ENCODE measurements at places on chromosomes 6 and 20.

DNA sequence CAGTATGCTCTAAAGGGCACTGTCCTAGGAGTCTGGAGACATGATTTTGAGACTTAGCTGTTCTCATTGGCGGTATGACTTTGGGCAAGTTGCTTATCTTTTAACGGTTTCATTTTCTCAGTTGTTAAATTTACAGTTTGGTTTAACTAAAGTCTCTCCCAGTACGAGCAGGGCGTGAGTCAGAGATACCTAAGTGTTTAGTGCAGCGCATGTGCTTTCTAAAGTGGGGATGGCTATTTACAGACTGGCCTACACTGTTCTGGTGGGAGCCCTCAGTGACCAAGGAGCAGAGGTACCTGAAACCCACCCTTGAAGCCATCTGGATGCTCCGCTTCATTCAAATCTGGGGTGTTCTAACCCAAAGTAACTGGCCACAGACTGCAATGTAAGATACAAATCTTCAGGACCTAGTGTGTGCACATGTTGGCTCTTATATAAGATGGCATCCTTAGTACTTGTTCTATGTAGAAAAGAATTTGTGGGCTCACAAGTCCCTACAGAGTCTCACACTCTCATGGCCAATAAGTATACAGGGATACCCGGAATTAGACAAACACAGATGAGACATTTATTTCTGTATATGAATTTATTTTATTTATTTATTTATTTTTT is 10.7 kb downstream of the MSH5 start:
- no peak for DNase-seq

DNA sequence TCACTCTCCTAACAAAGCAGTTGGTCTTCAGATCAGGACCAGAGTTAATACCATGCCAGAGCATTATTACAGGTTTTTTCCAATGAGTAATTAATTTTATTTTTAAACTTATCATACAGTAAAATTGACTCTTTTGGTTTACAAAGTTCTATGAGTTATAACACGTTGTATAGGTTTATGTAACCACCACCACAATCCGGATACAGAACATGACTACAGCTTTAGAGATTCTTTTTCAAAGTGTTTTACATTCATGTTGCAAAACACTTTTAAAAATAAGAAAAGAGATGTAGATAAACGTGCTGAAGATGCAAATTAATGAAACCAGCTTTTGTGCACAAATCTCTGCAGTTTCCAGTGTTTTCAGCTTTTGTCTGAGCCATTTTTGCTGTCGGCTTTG is 1.5 kb upstream of the TPBG start:
- no peak for DNase-seq

DNA sequence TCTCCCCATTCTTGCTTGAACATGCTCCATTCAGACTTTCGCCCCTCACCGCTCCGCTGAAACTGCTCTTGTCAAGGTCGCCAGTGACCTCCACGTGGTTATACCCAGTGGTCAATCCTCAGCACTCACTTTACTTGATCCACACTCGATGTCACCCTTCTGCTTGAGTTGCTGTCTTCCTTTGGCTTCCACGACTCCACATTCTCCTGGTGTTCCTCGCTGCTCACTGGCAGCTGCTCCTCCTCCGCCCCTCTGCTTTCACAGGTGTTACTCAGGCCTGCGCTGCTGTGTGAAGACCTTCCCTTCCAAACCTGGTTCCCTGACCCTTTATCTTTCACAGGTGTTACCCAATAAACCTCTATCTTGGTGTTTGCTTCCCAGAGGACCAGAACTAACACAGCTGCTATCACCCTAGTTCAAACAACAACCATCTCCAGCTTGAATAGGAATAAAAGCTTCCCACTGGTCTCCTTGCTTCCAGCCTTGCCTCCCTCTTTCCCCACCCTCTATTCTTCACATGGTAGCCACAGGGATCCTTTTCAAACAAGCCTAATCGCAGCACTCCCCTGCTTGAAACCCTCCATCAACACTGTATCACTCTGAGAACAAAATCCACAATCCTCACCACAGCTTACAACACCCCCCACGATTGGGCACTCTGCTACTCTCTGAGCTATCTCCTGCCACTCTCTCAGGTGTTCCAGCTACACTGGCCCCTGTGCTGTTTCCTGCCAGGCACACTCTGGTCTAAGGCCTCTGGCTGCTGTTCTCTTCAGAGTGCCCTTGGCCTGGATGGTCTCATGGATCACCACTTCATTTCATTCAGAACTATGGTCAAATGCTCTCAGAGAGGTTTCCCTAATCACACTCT is 10.7 kb downstream of the PPIL1 start:
- no peak for DNase-seq

DNA sequence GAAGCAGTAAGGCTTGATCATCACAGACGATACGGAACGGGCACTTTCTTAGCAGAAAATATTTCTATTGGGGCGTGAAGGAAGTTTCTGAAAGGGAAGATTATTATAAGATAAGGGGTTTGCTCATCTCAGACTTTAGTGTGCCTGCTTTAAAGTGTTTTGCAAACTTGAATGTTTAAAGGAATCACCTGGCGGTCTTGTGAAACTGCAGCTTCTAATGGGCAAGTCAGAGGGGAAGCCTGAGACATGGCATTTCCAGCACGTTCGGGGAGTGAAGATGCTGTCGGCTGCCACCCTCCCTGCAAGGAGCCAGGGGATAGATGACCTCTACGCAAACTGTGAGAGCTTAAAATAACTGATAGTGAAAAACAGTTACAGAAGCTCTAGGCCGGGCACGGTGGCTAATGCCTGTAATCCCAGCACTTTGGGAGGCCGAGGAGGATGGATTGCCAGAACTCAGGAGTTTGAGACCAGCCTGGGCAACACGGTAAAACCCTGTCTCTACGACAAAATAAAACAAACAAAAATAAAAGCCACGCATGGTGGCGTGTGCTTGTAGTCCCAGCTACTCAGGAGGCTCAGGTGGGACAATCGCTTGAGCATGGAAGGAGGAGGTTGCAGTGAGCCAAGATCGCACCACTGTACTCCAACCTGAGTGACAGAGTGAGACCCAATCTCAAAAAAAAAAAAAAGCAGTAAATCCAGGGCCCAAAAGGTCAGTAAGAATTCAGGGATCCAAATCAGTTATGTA is 2.3 kb upstream of the KIF16B start:
- no peak for DNase-seq

GRCh38 chr6:14193524-14193923 is 76.0 kb downstream of the CD83 start:
- no peak for DNase-seq

- no peak for DNase-seq
Measured at GRCh38 chr20:39282619-39283092, 320.5 kb downstream of the DHX35 start.

GRCh38 chr6:22622351-22622750 is 53.0 kb downstream of the HDGFL1 start:
- DNase-seq = no peak

DNA sequence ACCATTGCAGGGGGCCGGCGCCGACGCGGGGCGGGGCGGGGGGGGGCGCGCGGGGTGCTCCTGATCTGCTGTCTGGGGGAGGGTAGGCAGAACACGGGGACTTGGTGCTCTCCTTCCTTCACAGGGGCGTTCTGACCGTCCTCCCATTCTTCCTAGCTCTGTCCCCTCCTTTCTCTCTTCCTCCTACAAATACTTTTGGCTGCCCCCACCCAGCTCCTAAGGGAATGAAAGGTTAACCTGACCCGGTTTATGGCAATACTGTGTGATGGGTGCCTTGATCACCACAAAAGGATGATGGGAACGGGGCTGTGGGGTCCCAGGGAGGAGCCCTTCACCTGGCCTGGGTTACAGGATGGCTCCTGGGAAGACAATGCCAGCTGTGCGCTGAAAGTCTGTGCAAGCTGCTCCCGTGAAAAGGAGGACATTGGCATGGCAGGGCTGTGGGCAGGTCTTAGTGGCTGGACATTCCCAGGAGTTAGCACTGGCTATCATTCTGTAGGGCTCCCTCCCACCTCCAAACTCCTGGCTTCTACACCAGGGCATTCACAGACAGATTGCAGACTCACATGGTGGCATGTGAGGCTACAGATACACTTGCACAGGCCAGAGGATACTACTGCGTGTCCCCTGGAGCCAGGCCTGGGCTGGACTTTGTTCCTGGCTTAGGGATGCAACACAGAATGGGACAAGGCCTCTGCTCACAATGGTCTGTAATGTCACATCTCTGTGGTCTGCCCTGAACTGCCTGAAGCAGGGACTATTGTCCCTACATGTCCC is 1.9 kb upstream of the TPD52L2 start:
- no peak for DNase-seq

- DNase-seq = peak; percentile 84
Measured at GRCh38 chr6:125913864-125914351, 42.7 kb upstream of the HINT3 start.

- DNase-seq = no peak
Measured at GRCh38 chr6:162315291-162315690, 412.3 kb downstream of the PRKN start.

GRCh38 chr6:93820465-93821082 is 401.2 kb upstream of the EPHA7 start:
- DNase-seq = no peak

DNA sequence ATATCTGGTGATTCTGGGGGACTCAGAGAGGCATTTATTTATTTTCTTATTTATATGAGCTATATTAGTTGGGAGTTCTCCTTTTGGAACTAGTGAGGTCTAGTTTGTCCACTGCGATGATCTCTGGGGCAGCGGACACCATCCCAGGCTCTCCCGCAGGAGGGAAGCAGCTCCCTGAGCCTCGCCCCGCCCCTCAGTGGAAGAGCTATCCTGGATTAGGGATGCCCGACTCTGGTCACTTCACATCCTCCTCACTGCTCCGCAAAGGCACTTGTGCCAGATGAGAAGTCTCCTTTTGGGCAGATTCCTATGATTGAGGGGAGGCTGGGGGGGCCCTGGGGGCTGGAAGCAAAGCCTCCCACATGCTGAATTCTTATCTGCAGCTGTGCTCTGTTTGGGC is 3.6 kb upstream of the MAS1 start:
- DNase-seq = no peak

GRCh38 chr20:40724566-40724965 is 35.5 kb upstream of the MAFB start:
- DNase-seq = no peak

DNA sequence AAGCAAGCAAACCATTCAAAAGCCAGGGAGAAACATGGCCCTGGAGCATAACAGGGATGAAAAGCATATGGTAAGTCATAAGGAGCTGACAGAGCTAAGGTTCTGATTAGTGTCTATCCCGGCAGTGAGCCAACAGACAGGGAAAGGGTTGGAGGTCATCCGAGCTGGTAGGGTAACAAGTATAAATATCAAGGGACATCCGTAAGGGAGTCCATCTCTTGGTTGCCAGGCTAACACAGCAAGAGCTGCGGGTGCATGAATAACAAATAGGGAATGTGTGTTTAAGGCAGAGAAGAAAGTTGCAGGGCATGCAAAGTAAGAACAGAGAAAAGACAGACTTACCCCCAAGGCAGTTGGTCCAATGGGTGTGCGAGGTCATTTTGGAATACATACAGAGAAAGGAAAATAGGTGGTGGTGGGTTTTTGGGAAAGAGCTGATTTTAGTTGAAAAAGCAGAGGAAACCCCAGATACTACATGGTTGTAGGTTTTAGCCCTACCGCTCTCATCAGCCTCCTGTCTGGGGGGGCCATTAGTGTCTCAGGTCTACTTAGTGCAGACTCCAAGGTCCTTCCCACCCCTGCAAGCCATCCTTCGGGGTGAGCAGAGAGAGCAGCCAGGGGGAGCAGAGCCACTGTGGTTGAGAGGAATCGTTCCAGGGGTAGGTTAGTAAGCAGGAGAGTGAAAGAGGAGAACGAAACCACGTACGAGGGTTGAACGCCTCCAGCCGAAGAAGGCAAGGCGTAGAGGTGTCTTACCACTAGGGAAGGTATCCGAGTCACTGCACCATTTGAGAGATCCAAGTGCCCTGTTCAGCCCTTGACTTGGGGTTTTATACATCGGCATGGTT is at the start of gene ERVFRD-1:
Gene ERVFRD-1 (minus strand): TSS at position 805 of the 848 bp plus-strand sequence. CDS start 6,415 bp downstream, outside the sequence.
- DNase-seq = no peak

- no peak for DNase-seq
Measured at GRCh38 chr6:164294047-164294784, 879.7 kb downstream of the QKI start.

GRCh38 chr6:168290095-168290494 is 29.5 kb downstream of the DACT2 start:
- DNase-seq = no peak

DNA sequence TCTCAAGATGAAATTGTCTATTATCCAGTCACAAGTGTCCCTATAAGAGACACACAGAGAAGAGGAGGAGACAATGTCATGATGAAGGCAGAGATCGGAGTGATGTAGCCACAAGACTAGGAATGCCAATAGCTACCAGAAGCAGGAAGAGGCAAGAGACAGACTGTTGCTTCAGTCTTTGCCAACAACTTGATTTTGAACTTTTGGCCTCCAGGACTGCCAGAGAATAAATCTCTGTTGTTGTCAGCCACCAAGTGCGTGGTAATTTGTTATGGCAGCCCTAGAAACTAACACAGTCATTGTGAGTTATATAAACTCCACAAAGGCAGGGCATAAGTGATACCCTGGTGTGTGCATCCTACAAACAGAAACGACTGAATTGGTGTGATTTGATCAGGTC is 517.0 kb downstream of the BTBD3 start:
- no peak for DNase-seq

GRCh38 chr6:139380611-139381010 is 6.2 kb upstream of the CITED2 start:
- DNase-seq = no peak
